ENCODE measurements at places on chromosomes 3 and 15. TPM values are rescaled to one million over a fixed set of nuclear protein-coding genes. Genes with fewer than 3 reads are reported as not detected.

GPR27 gene
- 0.62 TPM for total RNA-seq

SLC9C1 gene
- total RNA-seq, result 0.37 TPM

UBAP1L gene
- 6.3 TPM for total RNA-seq

PROS1 gene
- 1.7 TPM for total RNA-seq

DNA sequence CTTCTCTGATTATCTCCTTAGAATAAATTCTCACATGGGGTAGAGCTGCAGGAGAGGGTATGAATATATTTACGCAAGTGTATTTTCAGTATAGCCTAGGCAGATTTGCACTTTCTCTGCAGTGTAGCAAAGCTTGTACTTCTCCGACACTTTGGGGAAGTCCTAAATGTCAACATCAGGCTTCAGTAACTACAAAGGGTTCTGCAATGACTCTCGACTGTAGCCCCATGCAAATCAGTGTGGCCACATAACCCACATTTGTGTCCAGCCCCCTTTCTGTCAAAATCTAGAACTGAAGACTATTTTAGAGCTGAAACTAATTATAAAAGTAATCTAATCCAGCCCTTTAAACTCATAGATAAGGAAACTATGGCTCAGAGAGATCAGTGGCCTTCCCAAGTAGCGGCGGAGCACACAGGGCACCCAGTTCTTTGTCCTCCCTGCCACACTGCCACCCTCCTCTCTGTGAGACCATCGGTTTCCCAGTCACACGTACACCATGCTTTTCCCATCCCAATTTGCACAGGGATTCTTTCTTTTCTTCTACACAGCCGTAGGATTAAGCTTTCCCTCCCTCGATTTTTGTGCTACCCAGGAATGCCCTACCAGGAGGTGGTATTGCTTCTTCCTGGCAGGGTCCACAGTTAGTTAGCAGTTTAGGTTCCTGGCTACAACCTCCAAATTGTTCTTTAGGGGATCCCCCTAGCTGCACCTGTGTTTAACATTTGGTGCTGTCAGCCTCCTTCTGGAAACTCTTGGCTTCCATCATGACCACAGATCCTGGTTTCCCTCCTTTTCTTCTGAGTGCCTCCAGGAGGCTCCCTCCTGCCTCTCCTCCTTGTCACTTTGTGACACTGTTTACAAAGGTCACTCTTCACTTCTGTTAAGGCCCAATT lies 22.9 kb downstream of the MRAS start:
- peaks cover 13% of the 10 kb centered on the region for H3K27me3 ChIP-seq
- peaks cover 7% of the 10 kb centered on the region for H3K4me1 ChIP-seq
- no peak for DNase-seq

DNA sequence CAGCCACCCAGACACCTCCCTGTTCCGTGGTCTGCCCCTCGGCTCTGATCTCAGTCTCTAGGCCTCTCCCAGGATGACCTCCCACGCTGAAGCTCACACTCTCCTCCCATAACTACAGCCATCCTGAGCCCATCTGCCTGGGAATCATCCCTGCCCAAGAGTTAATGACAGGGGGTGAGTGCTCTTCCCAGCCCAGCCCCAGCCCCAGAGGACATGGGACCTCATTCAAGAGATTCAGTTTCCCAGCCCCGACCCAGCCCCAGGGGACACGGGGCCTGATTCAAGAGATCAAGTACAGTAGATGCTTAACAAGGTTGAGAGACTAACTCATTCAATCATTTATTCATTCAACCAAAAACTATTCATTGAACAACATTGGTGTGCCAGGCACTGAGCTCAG lies 272.0 kb downstream of the XXYLT1 start:
- no peaks in the 10 kb centered on the region for H3K4me1 ChIP-seq
- no peaks in the 10 kb centered on the region for H3K36me3 ChIP-seq
- H3K27ac ChIP-seq, result no peak overlapping the region
- H3K4me3 ChIP-seq, result no peak overlapping the region
- no peak for DNase-seq

GRCh38 chr3:113557374-113557773 lies 25.0 kb downstream of the SIDT1 start:
- H3K4me1 ChIP-seq, result no peaks in the 10 kb centered on the region
- no peak overlapping the region for H3K27ac ChIP-seq
- peaks cover 3% of the 10 kb centered on the region for H3K36me3 ChIP-seq
- DNase-seq, result no peak
- no peak overlapping the region for H3K4me3 ChIP-seq
- no peaks in the 10 kb centered on the region for H3K27me3 ChIP-seq

GRCh38 chr15:25019434-25019833 lies 64.6 kb downstream of the SNRPN start:
- DNase-seq, result no peak
- H3K36me3 ChIP-seq, result peaks cover 40% of the 10 kb centered on the region
- H3K27me3 ChIP-seq, result no peaks in the 10 kb centered on the region

DNA sequence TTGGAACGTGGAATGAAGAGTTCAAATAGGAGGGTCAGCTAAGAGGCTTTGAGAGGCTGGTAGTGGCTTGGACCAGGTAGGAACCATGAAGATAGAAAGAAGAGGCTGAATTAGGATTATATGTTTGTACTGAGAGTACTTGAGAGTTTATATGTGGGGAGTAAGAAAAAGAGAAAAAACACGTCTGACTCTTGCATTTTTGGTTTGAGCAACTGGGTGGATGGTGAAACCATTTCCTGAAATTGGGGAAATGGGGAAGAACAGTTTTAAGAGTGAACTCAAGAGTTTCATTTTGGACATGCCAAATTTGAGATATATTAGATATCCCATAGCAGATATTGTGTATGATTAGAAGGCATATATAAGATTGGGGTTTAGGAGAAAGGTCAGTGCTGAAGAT lies 92.9 kb upstream of the TNIK start:
- H3K27me3 ChIP-seq, result no peaks in the 10 kb centered on the region
- DNase-seq, result no peak
- H3K36me3 ChIP-seq, result no peaks in the 10 kb centered on the region
- no peak overlapping the region for H3K27ac ChIP-seq
- H3K4me1 ChIP-seq, result peaks cover 14% of the 10 kb centered on the region

- H3K4me1 ChIP-seq, result peaks cover 79% of the 10 kb centered on the region
- H3K27ac ChIP-seq, result peak overlapping the region; percentile 61
- peaks cover 88% of the 10 kb centered on the region for H3K36me3 ChIP-seq
- DNase-seq, result no peak
- no peaks in the 10 kb centered on the region for H3K27me3 ChIP-seq
Observed at GRCh38 chr3:30671527-30672286, 65.3 kb downstream of the TGFBR2 start.

Data from activated T-helper 2 cell treated with anti-CD3 and anti-CD28 coated beads, Interferon-gamma antibody, Interleukin-2, Interleukin-4, amounts not matched to agents 10 μg/mL and 5 μg/mL and 100 μg/mL, durations not matched to agents 14 hours and 24 hours and 36 hours (primary cell).